ENCODE measurements at places on chromosomes 16 and 17.

DNA sequence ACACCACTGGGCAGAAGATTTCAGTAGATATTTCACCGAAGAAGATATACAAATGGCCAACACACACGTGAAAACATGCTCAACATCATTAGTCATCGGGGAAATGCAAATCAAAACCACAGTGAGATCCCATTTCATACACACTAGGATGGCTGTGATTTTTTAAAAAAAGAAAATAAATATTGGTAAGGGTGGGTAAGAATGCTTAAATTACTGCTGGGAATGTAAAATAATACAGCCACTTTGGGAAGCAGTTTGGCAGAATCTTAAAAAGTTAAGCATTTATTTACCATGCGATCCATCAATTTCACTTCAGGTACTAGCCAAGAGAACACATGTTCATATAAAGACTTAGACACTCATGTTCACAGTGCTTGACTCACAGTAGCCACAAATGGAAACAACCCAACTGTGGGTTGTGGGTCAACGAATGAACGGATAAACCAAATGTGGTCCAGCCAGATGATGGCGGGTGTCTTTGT, 6.5 kb upstream of the C16orf74 start:
- no peak for DNase-seq

DNA sequence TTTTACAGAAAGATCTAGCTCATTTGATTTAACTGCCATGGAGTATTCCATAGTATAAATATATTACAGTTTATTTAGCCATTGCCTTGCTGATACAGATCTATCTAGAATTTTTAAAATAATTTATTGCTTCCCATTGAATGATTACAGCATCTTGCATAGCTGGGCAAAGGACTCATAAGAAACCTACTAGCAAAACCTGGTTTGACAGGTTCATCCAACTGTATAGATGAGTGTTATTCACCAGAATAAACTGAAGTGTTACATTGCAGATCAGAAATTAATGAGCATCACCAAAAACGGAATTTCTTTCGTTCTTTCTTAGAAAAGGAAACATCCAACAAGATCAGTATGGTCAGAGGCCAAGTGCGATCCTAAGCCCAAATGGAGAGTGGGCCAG, 202.2 kb upstream of the CACNG5 start:
- DNase-seq, result no peak

DNA sequence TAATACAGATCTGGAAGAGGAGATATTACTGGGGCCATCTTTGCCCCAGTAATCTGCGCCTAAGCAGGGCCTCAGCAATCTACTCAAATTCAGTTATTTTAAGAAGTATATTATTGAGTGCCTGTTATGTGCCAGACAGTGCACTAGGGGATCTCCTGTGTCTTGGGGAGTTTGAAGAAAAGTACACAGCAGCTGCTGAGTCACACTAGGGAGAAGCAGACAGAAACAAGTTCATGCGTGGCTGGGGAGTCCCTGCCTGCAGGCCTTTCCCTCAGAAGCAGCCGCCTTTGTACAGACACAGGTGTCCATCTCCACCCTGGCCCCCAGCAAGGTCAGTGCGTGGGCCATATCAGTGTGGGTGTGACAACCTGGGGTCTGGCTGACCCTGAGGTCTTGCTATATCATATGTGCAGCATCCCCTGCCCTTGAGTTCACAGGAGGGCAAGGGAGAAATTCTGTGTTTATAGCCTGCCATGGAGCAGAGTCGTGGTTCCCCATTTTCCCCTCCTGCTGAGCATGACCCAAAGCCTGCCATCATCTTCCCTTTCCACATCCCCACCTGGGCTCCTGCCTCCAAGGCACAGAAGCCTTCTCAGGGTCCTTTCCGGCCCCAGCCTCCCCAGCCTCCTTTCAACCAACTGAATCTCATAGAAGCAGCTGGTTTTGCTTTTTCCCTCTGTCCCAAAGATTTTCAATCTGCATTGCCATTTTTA, 229.9 kb upstream of the SDK2 start:
- no peak for DNase-seq

GRCh38 chr17:31061678-31062077, 33.1 kb upstream of the NF1 start:
- no peak for DNase-seq

GRCh38 chr17:40110026-40110845, 9.8 kb upstream of the NR1D1 start:
- DNase-seq, result no peak
